ENCODE measurements at places on chromosomes 4 and X. TPM values are rescaled to one million over a fixed set of nuclear protein-coding genes. Genes with fewer than 3 reads are reported as not detected.

The ZCCHC12 gene
- not detected for total RNA-seq

The RIBC1 gene
- 0.29 TPM for total RNA-seq

The CD40LG gene
- total RNA-seq, result not detected

The MGAT4D gene
- not detected for total RNA-seq

The TMEM156 gene
- total RNA-seq, result 0.17 TPM

The EGF gene
- 1.7 TPM for total RNA-seq

The GNL3L gene
- 44.3 TPM for total RNA-seq

All from HFFc6 (cell line).